Left colon (tissue), 2 donors: ENCODE measurements at places on chromosomes 1 and 21. TPM values are rescaled to one million over a fixed set of nuclear protein-coding genes. Genes with fewer than 3 reads are reported as not detected.
A peak's percentile ranks its signal among the peaks of the same experiment; 100 is the strongest.

GRCh38 chr1:247843411-247843810 is 1.7 kb upstream of the OR11L1 start:
- no peak for DNase-seq

DNA sequence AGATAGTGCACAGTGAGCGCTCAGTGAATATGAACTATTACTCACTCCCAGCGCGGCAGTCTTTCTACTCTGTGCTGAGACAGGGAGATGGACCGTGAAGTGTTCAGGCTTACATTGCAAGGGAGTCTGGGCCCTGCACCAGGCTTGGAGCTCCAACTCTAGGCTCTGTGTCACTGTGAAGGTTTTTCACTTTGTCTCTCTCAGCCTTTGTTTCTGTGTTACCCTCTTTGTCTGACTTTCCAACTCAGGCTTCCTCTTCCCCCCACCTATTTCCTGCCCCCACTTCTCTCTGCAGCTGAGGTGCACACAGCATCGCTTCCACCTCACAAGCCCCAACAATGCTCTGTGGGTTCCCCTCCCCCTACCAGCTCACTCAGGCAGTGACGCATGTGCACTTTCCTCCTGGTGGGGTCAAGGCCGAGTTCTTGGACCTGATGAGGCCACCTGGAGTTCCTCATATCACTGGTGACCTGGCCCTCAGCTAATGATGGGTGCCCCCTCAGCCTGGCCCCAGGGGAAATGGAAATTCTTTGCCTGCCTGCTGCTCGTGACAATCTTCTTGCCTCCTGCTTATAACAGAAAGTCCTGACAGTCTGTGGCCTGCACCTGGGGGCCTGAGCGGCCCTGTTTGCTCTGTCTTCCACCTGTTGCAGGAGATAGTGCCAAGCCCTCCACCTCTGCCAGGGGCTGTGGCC is 1.1 kb upstream of the LCK start:
- DNase-seq, result peak; percentile 62

GRCh38 chr1:60890664-60891063 is 191.7 kb upstream of the NFIA start:
- no peak for DNase-seq

DNA sequence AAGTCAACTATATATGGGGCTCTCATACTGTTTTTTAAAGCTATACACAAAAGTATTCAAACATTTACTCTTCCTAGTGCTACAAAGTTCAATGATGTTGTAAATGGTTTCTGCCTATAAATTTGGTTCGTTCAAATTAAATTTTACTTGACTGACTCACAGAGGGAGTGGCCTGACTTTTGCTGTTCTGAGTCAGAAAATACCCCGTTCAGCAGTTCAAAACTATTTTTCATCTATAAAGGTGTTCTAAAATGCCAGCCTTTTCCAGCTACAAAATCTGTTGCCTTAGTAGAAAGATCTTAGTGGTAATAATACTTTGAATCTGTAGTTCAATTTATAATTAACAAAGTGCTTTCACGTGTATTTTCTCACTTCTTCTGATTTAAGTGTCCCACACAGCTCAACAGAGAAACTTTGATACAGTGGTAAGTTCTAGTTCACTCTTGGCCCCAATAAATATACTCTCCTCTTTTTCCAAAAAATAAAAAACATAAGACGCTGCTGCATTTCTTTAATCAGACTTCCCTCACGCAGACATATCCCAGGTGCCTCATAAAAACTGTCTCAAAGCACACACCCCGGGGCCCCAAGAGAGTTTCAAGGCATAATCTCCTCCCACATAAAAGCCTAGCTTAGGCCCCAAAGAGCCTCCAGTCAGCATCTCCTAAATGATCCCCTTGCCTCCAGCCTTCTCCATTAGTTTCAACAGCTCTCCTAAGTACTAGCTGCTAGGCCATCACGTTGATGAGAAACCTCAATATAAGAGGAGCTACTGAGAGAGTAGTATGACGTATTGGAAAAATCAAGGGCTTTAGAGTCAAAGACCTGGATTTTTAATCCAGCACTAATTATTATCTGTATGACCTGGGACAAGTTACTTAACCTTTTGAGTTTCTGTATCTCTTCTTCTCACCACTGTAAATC is 3.2 kb downstream of the PTP4A2 start:
- DNase-seq, result no peak

DNA sequence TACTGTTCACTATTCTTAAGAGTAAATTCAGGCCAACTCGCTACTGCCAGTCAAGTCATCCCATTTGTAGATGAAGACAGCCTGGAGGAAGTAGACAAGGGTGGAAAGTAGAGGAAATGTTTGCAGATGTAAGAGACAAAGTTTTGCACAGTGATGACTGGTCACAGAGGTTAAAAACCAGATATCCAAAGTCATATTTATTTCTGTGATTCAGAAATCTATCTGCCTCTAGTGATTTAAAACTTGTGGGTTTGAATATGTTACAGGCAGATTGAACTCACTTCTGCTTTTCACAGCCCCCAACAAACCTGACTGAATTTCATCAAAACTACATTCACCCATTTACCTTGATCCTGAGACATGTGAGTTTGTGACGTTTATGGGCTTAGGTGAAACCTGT is 484.7 kb upstream of the C1orf87 start:
- no peak for DNase-seq

DNA sequence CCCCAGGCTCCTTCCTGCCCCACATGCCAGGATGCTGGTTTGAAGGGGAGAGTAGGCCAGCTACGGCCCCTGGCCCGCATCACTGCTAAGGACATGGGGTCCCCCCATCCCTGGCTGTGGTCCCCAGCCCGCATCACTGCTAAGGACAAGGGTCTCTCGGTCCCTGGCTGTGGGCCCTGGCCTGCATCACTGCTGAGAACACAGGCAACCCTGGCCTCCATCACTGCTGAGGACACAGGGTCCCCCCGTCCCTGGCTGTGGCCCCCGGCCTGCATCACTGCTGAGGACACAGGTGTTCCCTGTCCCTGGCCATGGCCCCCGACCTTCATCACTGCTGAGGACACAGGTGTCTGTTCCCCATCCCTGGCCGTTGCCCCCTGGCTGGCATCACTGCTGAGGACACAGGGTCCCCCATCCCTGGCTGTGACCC is 448 bp upstream of the OBSCN start:
- no peak for DNase-seq

- no peak for DNase-seq
These were observed 29.1 kb downstream of the CACHD1 start for GRCh38 chr1:64499011-64499410.

DNA sequence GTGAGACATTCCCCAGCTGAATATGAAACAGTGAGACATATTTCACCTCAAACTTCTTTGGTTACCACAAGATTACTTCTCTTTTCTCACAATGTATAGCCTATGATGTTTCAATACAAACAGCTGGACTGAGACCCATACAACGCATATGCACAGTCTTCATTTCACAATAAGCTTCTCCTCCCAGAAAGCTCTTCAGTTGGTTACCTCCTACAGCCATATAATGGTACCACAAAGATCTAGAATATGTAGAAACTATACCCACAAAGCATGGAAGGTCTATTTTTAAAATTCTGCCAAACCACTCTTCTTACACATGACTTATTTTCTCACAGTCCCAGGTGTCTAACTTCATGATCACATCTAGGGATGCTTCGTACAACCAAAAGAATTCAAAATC is 70.8 kb downstream of the JAK1 start:
- no peak for DNase-seq

DNA sequence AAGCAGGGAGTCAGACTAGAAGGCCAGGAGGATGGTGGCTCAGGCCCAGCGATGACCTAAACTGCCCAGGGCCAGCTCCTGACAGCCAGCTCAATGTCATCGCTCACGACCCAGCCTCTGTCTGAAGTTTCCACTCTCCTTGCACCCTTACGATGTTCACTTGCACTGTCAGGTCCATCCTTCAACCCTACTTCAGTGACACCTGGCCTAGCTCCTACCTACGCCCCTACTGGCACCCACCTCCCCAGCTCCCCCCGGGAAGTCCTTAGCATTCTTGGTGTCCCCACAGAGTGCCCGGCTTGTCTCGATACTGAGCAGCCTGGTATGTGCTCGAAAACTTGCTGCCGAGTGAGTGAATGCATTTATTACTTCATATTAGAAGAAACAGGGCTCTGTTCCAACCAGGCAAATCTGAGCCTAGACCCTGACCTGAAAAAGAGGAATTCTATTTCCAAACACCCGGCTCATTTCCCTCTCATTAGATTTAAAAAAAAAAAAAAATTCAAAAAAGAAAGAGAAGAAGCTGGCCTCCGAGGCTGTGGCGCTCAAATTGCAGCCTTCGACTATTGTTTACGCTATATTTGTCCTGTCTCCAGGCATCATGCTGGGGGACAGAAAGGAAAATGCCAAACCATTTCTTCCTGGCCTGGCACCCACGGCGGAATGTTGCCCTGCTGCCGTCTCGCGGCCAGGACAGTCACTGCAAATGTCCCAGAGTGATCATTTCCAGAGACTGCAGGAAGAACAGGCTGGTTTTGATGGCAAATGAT is 29.8 kb upstream of the LRRC38 start:
- DNase-seq, result no peak

- no peak for DNase-seq
These were observed 988.8 kb upstream of the B3GALT2 start for GRCh38 chr1:194175251-194175650.

GRCh38 chr1:191618181-191618580 is 540.1 kb upstream of the RGS18 start:
- no peak for DNase-seq

SCYL3 gene
- total RNA-seq, result 14.7 TPM

HEYL gene
- 1.3 TPM for total RNA-seq

ITPKB gene
- total RNA-seq, result 20.9 TPM

GUCA2B gene
- 414 TPM for total RNA-seq

PRDX6 gene
- 680 TPM for total RNA-seq

COL9A2 gene
- 5.7 TPM for total RNA-seq

GJB5 gene
- not detected for total RNA-seq

UBAP2L gene
- 78.5 TPM for total RNA-seq

ETV3L gene
- total RNA-seq, result not detected
